ENCODE measurements at places on chromosomes 2 and 18.

- no peak for DNase-seq
These were observed 51.5 kb downstream of the DNAJC10 start for GRCh38 chr2:182767578-182767977.

DNA sequence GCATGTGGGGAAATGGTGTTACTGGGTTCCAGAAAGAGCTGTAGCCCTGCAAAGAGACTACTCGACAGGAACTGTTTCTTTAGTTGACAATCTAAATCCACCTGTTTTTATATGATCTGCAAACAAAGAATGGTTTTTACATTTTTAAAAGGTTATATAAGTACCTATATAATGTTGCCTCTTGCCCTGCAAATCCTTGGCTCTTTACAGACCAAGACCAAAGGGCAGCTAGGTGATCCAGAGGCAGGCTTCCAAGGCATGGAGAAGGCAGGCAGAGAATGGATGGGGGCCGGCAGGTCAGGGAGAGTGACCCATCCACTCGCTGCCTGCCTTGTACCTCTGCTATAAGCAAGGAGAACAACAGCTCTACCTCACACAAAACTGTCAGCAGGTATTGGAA is 173.6 kb downstream of the ANTXR1 start:
- DNase-seq, result no peak

DNA sequence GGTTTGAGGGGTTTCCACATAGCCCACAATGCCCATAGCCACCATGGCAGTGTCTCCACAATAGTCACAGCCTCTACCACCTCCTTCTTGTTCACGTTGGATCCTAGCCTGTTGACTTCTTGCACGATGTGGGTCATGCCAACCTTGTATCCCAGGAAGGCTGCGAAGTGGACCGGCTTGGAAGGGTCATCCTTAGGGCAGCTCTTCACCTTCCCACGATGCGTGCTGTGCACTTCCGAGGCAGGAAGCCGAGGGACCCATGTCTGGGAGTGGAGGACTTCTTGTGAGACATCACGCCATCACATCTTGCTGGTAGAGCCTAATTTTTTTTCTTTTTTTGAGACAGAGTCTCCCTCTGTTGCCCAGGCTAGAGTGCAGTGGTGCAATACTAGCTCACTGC is 144.6 kb upstream of the ASB18 start:
- no peak for DNase-seq

DNA sequence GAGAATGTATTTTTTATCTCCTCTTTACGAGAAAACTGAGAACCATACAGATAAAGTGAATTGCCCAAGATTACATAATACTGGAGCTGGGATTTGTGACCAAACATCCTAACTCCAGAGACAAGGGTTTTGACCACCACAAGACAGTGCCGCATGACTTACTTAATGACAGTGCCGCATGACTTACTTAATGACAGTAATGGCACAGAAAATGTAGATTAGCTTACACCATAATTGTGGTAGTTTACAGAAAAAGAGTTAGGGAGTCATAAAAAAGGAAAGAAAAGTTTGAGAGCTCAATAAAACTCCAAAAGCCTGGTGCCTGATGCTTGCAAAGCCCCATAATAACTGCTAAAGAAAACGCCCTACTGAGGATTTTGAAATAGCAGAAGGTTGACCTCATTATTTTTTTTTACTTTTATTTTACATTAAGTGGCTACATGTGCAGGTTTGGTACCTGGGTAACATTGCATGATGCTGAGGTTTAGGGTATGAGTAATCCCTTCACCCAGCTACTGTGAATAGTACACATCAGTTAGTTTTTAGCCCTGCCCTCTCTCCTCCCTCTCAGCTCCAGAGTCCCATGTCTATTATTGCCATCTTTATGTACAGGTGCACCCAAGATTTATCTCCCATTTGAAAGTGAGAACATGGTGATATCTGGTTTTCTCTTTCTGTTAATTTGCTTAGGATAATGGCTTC is 310.0 kb upstream of the UBE2E3 start:
- DNase-seq, result no peak

GRCh38 chr2:16166327-16166981 is 226.1 kb downstream of the MYCN start:
- DNase-seq, result no peak

DNA sequence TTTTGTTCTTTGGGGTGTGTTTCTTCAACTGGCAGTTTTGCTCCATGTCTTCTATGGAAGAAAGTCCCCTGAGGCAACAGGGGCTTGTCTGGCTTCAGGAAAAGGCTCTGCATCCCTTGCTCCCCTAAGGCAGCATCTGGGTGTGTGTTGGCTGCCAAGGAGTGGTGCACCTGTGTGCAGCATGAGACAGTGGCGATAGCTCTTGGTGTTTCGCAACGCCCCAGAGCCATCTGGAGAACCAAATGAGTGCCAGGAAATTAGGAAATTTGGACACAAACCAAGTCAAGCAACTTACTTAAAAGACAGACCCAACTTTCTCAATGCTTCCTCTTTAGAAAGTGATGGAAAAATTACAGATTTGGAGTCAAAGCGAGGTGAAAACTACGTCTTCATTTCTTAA is 1044.4 kb upstream of the CNTNAP5 start:
- DNase-seq, result no peak

DNA sequence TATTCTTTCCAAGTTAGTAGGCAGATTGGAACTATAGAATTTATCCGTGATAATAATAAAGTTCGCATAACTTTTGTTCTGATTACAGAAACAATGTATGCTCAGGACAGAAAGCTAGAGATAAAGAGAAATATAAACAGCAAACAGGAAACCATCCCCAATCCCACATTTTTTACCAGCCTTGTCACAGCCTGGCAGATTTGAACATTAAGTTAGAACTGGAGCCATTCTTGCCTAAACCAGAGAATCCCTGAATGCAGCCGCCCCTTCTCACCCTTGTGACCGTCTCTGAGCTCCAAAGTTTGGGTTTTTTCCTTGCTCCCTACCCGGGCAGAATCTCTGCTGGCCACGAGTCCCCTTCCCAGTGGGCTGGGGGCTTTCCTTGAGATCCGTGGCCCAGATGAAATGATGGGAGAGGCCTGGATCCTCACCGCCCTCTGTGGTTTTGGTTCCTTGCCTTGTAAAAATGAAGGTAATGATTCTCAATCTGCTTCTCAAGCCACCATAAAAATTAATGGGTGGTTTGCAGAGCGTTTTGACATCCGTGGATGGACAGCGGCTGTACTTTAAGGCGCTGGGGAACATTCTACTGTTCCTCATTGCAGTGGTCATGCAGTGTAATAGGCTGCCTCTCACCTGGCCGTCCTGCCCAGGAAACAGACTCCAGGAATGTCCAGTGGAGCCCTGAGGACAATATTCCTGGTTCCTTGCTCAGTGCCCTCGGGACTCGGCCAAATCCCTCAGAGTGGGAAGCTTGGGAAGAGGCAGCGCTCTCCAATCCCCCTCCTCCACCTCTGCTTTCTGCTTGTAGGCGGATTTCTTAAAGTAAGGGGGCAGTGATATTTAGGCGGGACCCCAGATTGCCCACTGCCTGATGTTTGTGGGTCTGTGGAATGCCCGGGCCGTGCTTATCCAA is 1.6 kb downstream of the SH3BP4 start:
- DNase-seq, result no peak

DNA sequence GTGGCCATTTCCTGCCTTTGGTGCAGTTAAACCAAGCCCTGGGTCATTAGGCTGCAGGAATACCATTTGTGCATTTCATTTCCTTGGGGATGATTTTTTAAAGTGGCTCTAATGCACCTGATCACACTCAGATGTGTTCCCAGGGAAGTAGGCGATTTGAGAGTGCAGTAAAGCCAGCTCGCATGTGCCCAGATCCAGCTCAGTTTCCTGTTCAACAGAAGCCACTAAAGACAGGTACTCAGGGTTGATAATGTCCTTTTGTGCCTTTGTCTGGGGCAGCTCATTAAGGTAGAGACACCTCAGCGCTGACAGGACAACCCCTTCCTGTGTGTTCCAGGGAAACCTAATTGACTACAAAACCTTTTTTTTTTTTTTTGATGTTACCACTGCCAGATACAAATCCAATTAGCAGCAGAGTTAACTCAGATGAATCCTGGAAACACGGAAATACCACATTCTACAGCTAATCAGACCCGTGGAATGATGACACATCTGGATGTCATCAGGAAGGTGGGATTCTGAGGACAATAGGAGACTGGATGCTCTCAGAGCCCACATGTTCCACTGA is 15.2 kb upstream of the CHRNA1 start:
- DNase-seq, result no peak

GRCh38 chr2:201260302-201260800 is at the start of gene CASP8:
CASP8 (plus strand) TSS chr2:201260536; CDS start chr2:201266487, 5,951 bp downstream.
- DNase-seq, result no peak

DNA sequence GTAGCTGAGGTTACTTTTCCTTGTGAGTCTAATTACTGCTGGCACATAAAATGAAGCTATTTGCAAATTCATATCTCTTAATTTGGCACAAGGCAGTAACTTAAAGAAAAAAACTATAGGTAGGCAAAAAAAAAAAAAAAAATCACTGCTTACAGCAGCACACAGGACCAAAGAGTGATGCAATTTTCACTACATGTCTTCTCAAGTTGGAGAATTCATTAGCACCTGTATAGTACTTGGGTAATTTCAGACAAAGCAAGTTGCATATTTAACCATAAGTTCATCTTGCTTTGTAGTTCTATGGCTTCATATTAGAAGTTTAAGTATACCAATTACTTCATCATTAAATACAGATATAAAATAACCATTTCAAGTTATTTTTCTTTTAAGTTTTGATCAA is 33.7 kb upstream of the RBBP8 start:
- DNase-seq, result no peak

DNA sequence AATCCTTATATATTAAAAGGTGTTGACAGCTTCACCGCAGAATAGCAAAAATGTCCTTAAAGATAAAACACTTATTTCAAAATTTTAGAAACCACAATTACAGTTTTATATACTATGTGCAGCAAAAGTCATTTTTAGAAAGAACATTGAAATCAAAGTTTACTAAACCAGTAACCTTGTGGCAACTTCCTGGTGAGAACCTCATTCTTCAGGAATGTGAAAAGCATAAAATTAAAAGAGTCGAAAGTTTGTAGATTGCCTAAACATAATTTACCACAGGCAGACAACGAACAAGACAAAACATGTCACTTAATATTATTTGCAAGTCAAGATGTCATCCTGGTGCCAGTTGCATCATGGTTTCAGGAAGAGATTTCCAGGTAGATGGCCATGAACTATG is 108.3 kb upstream of the NRP2 start:
- DNase-seq, result no peak

GRCh38 chr2:47620770-47621437 is 162.0 kb upstream of the MSH6 start:
- no peak for DNase-seq

- no peak for DNase-seq
These were observed 251.0 kb upstream of the CHAC2 start for GRCh38 chr2:53516650-53517049.

- no peak for DNase-seq
These were observed 289.6 kb downstream of the PTPRM start for GRCh38 chr18:7856733-7857132.

GRCh38 chr2:105834931-105835330 is 90.2 kb downstream of the NCK2 start:
- DNase-seq, result no peak

DNA sequence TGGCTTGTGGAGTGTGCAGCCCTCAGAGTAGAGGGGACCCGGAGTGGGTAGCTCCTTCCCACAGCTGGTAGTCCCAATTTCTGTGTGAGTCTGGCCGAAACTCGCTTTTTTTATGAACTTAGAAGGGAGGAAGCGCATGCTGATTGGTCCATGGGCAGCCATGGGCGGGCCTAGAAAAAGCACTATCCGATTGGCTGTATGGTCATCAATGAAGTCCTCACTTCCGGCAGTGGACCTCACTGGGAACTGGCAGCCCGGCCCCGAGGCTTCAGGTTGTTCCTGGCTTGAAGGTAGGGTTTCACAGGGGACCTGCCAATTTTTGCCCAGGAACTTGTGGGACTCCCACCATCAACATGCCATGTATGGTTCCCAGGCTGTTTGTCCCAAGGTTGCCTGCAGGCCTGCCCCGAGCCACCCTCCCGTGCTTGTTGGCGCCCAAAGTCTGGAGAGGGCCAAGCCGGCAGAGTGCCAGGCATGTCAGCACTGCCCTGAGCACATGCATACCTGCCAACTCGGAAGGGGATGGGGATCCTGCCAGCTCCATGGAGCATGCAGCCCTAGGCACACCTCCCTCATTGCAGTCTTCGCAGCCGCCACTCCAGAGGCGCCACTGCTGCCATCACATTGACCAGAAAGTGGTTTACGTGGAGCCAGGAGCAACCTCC is 98.5 kb downstream of the ATP9B start:
- DNase-seq, result no peak

DNA sequence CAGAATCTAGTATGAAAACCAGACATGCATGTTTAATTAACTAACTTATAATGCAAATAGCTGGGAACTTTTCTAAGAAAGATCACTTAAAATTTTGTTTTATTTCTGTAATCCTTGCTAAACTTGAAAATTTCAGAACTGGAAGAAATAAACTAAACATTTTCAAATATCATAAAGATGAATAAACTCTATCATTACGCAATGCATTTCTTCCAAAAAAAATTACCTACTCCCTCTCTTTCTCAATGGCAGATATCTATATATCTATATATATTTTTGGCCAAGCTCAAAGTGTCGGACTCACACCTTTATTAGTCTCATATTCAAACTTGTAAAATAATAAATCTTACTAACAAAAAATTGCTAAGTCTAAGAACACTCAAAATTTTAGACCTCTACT is 158.1 kb downstream of the SLC39A10 start:
- no peak for DNase-seq

GRCh38 chr2:660586-661359 is 16.4 kb downstream of the TMEM18 start:
- no peak for DNase-seq

DNA sequence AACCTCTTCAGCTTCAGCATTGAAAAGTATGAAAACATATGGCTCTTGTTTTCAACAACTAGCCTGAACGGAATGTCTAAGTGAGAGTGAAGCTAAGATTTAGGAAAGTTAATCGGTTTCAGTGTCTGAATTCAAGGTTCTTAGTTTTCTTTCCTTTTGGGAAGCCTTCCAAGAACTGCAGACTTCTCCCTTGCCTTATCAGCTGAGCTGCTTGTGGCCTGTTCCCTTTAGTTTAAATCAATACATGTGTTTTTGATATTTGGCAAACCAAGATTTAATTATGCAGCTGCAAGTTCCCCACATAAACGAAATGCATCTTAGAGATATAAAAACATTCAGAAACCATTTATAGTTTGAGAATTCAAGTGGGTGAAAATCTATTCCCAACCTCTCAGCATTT is 274.3 kb upstream of the NRP2 start:
- DNase-seq, result no peak

DNA sequence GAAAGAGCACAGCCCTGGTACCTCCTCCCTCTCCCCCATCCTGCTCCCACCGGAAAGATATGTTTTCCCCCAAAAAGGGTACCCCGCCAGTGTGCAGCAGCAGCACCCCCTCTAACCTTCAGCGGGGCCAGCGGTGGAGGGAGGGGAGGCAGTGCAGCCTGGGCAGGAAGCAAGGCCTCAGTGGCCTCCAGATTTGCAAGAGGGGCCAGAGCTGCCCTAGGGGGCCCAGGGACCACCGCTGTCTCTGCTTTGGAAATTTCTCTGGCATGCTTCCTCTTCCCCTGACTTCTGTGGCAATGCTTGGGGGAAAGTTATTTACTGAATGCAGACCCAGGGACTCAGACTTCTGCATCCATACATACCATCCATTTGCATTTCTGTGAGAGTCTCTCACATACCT is 111.5 kb downstream of the KLHL29 start:
- no peak for DNase-seq
